ENCODE measurements at places on chromosomes 7 and 10. TPM values are rescaled to one million over a fixed set of nuclear protein-coding genes. Genes with fewer than 3 reads are reported as not detected.

- no peak for DNase-seq
Measured at GRCh38 chr10:131653140-131653539, 247.7 kb upstream of the PPP2R2D start.

GRCh38 chr7:132176719-132177118 is 399.6 kb downstream of the PLXNA4 start:
- no peak for DNase-seq

The ICA1 gene
- total RNA-seq = 49.8 TPM

- no peak for DNase-seq
Measured at GRCh38 chr7:14085901-14086300, 96.4 kb upstream of the ETV1 start.

DNA sequence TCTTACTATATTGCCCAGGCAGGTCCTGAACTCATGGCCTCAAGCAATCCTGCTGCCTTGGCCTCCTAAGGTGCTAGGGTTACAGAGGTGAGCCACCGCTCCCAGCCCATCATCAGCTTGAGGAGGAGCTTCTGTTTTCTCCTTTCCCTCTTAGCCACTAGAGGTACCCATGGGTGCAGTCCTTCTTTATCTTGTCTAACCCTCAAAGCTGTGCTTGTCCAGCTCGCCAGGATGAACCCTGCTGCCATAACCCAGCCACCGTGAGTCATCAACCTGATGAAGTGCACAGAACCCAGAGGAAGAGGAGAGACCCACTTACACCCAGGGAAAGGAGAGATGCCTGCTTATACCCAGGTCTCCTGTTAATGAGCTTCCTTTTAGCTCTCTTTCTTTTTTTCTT is 133.4 kb downstream of the CUL2 start:
- no peak for DNase-seq

DNA sequence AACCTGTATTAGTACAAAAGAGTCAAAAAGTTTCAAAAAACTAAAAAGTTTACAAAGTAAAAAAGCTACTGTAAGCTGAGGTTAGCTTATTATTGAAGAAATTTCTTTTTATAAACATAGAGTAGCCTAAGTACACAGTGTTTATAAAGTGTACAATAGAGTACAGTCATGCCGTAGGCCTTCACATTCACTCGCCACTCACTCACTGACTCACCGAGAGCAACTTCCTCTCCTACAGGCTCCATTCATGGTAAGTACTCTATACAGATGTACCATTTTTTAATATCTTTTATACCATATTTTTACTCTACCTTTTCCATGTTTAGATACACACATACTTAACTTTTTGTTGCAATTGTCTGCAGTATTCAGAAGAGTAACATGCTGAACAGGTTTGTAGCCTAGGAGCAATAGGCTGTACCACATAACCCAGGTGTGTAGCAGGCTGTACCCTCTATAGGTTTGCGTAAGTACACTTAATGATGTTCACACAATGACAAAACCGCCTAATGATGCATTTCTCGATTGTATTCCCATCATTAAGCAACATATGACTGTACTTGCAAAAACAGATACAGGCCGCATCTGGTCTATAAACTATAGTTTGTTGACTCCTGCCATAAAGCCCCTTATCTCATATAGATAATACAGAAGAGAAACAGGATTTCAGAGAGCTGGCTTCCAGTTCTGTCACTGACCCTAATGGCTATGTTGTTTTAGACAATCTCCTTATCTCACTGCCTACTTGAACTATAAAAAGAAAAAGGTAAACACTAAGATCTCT is 438.8 kb downstream of the HTR7 start:
- no peak for DNase-seq

GRCh38 chr10:83592337-83592935 is 546.9 kb upstream of the GHITM start:
- no peak for DNase-seq

The SERPINE1 gene
- total RNA-seq = 0.78 TPM

DNA sequence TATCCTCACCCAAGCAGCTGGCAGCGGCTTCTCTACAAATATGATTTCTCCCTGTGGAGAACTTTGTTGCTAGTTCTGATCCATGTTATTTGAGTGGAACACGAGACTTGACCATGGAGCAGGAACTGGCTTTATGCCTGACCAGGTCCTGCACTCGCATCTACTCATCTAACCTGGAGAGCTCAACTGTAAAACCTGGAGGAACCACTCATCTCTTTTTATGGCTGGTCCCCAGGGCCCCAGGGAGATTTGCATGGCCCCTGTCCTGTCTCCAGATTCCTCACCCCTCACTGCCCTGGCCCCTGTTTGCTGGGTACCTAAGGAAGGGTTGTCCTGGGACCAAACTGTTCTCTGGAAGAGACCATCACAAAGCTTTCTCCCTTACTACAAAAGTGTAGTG is 16.0 kb downstream of the TCAF1 start:
- DNase-seq = no peak

The LRRC17 gene
- total RNA-seq = 27.0 TPM

GRCh38 chr7:31370609-31371008 is 30.1 kb upstream of the NEUROD6 start:
- DNase-seq = peak; percentile 21

The C10orf143 gene
- total RNA-seq = 1.1 TPM

DNA sequence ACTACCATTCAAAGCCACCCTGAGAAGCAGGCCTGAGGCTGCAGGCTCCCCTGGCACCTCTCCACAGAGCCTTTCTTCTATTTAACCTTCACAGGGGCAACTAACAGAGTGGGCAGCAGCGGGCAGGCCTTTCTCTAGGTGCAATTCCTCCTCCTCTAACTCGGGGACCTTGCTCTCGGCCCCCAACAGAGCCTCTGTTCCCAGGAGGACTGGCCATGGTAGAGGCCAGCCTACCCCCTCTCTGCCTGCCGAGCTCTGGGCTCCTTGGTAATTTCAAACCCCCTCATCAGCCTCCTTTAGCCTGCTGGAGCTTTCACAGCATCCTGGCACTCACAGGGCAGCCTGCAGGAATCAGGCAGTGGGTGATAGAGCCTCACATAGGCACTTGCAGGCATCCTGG is 920.8 kb upstream of the ZNF722 start:
- no peak for DNase-seq

GRCh38 chr10:108849688-108850087 is 1073.6 kb downstream of the XPNPEP1 start:
- no peak for DNase-seq

The TMEM130 gene
- total RNA-seq = 3.6 TPM

GRCh38 chr10:90913774-90914420 is 7.0 kb downstream of the ANKRD1 start:
- DNase-seq = no peak

GRCh38 chr7:24570983-24571382 is 2.3 kb upstream of the PALS2 start:
- DNase-seq = no peak

GRCh38 chr7:66634816-66635215 is 6.1 kb downstream of the KCTD7 start:
- DNase-seq = no peak

- DNase-seq = peak; percentile 42
Measured at GRCh38 chr7:134458341-134458805, 527 bp downstream of the AKR1B1 start.

- DNase-seq = no peak
Measured at GRCh38 chr7:106774768-106775551, 90.1 kb upstream of the PIK3CG start.

GRCh38 chr7:39609113-39609934 is 14.0 kb upstream of the RALA start:
- no peak for DNase-seq

GRCh38 chr7:74476626-74477025 is 22.9 kb downstream of the GTF2IRD1 start:
- DNase-seq = no peak

DNA sequence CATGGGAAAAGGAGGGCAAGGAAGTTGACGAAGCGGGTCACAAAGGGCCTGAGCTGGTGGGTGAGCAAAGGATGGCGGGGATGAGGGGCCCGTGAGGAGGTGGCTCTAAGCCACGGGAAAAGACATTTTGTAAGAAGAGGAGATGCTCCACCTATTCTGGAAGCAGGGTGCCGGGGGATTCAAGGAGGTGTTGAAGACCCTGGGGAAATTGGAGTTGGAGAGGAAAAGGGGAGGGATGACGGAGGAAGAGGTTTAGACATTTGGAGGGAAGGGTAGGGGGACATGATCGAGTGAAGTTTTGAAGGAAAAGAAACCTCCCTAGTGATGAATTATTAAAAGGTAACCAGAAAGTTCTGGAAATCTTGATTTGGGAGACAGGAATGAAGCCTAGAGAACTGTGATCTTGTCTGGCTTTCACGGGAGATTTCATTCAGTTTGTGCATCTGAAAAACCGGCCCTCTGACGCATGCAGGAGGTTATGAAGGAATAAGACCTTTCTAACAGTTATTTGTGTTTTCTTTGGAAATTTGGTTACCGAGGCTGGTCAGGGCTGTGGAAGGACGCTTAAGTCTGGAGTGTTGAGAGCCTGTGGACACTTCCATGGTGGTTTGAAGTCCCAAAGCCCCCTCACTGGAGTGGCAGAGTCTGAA is 1.4 kb downstream of the SMO start:
- no peak for DNase-seq

DNA sequence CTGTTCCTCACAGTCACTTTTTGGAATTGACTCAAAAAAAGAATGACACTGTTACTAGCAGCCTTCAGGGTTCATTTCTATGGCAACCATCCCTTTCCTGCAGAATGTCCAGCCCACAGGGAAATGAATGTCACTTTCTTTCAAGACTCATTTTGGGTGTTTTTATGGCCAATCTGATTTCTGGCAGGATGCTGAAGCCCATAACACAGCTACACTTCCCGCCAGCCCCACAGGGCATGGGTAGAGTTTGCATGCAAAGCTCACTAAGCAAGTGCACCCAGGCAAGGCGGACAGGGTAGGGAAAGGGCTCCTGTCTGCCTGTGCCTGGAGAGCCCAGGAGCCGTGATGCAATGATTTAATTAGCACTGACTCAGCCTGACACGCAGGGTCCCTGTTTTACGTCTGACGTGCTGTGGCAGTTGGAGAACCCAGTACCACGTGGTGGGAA is 26.1 kb upstream of the GPAM start:
- DNase-seq = no peak

The CTTNBP2 gene
- 39.0 TPM for total RNA-seq

The GGCT gene
- total RNA-seq = 17.6 TPM

The NRG3 gene
- total RNA-seq = 23.1 TPM

The RBM20 gene
- total RNA-seq = 2.2 TPM

The HABP2 gene
- total RNA-seq = 0.31 TPM

The WIPF3 gene
- total RNA-seq = 5.6 TPM

DNA sequence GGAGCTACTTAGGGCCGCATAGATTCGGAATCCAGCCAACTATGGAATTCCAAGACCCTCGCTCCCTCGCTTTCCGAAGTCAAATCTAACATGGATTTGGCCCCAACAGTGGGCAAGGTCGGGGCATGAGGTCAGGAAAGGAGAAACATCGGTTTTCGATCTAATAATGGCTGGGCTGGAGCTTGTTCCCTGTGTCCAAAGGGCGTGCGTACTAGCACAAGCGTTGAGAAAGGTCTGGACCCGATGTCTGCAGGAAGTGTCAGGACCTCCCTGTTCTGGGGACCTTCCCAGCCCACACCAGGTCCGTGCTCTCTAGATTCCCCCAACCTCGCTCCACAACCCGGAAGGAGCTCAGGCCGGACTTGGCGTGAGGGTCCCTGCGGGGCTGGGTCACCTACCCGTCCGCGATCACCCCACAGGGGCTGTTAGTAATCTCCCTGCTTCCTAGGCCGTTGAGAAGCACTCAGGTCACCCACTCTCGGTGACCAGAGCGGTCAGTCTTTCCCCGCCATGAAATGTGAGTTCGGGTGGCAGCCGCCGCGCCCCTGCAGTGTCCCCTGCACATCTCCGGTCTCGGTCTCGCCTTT is 4.8 kb downstream of the FEZF1 start:
- DNase-seq = no peak

All from occipital lobe (tissue), 3 donors.